Activated naive CD8-positive, alpha-beta T cell treated with anti-CD3 and anti-CD28 coated beads for 36 hours (primary cell): ENCODE measurements at places on chromosomes 5 and 9. TPM values are rescaled to one million over a fixed set of nuclear protein-coding genes. Genes with fewer than 3 reads are reported as not detected.

Gene LCP2
- 199 TPM for total RNA-seq

DNA sequence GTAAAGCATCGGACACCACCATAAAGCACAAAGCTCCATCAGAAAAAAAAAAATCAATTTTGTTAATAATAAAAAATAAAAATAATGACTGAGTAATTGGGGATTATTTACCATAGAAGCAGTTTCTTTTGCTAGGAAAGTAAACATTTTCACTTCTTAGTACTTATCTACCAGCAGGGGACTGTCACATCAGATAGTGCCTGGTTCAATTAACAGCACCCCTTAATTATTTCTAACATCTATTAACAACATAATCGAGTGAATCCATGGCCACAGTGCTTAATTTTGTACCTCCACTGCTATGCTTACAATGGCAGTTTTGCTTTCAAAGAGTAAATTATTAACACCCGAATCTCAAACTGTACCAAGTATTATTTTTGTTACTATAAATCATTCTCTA is 221.7 kb downstream of the SMARCA2 start:
- DNase-seq, result no peak

DNA sequence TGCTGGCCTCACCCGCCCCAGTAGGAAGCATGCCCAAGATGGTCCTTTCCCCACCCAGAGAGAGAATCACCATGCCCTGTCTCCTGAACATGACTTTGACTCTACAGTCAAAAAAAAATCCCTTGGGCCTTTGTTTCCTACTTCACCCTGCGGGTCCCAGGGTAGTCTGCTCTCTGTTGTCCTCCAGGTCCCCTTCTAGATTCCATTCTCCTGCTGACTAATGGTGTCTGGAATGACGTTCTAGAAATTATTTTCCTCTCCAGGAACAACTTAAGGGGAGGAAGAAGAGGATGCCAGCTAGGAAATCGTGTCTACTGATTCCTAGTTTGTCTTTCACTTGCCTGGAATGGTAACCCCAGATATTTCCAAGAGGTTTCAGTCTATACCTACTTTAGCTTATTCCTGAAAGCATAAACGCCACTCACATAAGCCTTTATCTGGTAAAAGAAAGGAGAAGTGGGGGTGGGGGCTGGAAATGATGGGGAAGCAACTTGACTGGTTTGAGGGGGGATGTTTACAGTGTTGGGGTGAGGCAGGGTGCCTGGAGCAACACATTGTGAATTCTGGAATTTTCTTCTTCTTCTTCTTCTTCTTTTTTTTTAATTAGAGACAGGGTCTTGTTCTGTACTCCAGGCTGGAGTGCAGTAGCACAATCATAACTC is 93.9 kb downstream of the SNX18 start:
- no peak for DNase-seq

Gene BHMT2
- total RNA-seq, result not detected

DNA sequence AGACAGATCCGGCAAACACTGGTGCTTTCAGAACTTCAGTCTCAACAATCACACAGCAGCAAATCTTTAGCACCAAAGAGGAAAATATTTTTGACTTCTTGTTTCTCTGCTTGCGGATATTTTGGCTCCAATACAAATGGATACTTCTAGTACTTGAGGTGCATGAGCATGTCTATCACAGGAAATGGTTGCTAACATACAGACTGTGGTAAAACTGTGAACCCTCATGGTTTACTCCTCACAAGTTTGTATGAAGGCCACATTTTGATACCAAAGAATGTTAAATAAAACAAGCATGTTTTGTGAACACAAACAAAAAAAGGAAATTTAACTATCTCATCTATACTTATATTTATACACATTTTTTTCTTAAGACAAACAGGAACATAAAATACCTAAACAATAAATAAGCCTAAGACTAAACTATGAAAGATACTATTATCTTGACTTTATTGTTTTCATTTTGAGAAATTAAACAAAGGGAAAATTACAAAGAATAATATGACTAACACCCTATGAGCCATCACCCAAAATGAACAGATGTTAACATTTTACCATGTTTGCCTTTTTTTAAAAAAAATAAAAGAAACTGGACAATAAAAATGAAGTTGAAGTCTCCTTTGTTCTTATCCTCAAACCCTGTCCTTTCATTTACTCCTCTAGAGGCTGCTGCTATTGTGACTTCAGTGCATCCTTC is 135.0 kb upstream of the LHFPL2 start:
- no peak for DNase-seq

GRCh38 chr5:72499730-72500129 is 7.5 kb downstream of the ZNF366 start:
- DNase-seq, result no peak

DNA sequence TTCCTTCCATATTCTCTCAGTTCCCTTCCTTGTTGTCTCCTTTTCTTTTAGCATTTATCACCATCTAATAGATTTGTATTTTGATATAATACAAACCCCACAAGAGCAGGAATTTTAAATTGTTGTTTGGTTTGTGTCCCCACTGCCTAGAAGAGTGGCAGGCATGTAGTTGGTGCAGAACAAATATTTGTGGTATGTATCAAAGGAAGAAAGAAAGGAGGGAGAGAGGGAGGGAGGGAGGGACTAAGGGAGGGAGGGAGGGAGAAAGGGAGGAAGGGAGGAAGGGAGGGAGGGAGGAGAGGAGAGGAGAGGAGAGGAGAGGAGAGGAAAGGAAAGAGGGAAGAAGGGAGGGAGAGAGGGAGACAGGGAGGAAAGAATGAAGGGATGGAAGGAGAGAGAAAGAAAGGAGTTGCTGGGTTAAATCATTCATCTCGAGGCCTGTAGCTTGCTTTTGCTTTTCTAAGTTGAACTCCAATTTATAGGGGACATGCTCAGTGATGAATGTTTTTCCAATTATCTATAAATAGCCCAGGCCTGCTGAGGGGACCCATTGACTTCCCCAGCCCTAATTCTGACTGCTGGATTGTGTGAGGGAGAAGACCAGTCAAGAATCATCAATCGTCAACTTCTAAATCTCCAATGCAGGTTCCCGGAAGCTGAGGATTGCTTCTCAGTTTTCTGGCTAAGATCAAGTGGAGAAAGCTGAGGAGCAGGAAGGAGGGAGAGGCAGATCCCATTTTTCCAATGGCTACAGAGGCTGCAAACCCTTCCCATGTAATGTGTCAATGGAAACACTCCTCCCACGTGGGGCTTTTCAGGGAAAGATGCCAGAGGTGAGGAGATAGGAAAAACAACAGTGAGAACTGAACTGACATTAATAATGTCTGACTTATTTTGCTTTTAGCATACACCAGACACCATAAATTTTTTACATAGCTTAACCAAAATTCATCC is 320.7 kb downstream of the ASTN2 start:
- no peak for DNase-seq

DNA sequence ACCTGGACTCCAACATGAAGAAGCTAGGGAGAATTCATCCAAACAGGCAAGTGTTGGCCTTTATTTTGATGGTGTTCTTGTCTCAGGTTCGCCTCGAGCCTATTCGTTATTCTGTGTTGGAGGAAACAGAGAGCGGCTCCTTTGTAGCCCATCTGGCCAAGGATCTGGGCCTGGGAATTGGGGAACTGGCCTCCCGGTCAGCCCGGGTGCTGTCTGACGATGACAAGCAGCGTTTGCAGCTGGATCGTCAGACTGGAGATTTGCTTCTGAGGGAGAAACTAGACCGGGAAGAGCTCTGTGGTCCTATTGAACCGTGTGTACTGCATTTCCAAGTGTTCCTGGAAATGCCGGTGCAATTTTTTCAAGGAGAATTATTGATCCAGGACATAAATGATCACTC is 367 bp downstream of the PCDHB4 start:
- no peak for DNase-seq

Gene TTLL11
- 2.5 TPM for total RNA-seq

Gene SLC6A7
- total RNA-seq, result not detected

DNA sequence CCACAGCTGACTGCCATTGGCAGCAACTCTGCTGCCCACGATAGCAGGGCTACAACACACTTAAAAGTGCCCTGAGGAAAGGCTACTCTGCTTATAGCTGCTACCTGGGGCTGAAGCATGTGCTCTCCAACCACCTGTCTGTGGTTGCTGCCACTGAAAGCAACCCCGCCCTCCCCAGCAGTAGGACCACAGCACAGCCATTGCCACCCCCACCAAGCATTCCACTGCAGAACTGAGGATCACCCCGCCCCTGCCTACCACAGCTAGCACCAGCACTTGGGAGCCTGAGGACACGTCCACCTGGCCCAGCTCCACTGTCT is 85.8 kb downstream of the LPAR1 start:
- no peak for DNase-seq

Gene XPA
- 12.6 TPM for total RNA-seq

Gene FOXI1
- total RNA-seq, result not detected

DNA sequence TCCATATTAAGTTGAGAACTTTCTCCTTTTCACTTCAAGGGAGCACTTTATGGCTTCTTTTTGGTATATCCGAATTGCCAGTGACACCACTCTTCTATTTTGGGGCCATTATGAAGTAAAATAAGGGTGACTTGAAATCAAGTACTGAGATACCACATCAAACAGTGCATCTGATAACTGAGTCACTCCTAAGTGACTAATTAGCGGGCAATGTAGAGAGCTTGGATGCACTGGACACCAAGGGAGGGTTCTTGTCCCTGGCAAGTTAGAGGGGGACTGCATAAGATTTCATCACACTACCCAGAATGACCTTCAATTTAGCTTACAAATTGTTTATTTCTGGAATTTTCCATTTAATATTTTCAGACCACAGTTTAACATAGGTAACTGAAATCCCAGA is 813.9 kb upstream of the CDH10 start:
- DNase-seq, result no peak

- no peak for DNase-seq
Measured at GRCh38 chr5:170067574-170068170, 38.0 kb upstream of the FOXI1 start.

- DNase-seq, result no peak
Measured at GRCh38 chr5:1103093-1103492, 8.8 kb downstream of the SLC12A7 start.

GRCh38 chr5:39025456-39025855 is 48.7 kb downstream of the RICTOR start:
- no peak for DNase-seq

Gene SLC6A19
- not detected for total RNA-seq

DNA sequence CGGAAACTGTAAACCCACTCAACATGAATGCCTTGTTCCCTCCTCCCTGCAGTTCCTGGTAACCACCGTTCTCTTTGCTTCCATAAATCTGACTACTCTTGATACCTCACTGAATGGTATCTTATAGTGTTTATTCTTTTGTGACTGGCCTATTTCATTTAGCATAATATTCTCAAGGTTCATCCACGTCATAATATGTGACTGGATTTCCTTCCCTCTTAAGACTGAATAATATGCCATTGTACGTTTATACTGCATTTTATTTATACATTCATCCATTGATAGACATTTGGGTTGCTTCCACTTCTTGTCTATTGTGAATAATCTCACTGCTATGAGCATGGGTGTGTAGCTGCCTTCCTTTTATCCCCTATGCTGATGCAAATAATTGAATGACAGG is 253.3 kb upstream of the SMARCA2 start:
- no peak for DNase-seq

GRCh38 chr5:83475391-83475863 is 3.9 kb downstream of the VCAN start:
- no peak for DNase-seq

- DNase-seq, result no peak
Measured at GRCh38 chr5:160271836-160272235, 40.5 kb downstream of the CCNJL start.

DNA sequence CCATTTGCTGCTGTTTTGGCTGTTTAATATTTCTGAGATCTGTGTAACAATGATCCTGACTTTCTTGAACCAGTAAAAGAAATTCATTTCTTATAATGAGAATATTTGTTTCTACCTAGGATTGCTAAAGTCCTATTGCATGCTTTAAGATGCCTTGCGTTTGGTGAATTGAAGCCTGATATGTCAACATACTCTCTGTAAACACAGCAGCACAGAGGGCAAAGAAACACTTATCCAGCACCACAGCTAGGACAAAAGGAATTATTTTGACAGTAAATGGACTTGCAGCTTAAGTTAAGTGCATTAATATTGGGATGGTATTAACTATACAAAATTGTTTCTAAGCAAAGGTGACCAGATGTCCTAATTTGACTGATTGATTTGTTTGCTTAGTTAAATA is 2031.2 kb upstream of the CDH6 start:
- DNase-seq, result no peak
